ENCODE measurements at places on chromosomes 16 and 17.

- no peak for DNase-seq
Measured at GRCh38 chr17:78337244-78338109, 22.4 kb downstream of the SOCS3 start.

DNA sequence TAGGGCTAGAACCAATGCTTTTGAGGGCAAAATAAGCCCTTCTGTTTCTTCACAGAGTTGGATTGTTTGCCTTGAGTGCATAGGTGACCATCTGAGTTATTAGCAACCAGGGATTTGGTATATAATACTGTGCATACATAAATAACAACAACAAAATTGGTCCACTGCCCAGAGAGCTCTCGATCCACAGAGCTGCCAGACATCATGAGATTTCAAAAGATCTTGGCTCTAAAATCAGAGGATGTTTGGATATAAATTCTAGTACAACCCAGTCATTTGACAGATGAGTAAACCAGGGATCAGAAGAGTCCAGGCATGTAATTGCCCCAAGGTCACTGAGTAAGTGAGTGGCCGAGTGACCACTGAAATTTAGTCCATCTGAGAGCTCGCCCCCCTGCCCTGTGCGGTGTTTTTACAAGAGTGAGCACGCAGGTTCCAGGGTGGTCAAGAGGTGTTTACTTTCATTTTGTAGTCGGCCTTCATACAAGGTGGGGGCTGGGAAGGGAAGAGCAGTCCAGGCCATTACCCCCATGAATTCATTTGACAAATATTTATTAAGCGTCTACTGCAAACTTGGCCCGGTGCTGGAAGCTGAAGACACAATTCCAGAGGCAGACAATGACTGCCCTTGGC, 1.8 kb upstream of the MT2A start:
- DNase-seq: no peak

GRCh38 chr17:66576473-66576872, 258.4 kb upstream of the CACNG5 start:
- no peak for DNase-seq

GRCh38 chr17:4998732-4999429, 1.1 kb downstream of the KIF1C start:
- DNase-seq: no peak

DNA sequence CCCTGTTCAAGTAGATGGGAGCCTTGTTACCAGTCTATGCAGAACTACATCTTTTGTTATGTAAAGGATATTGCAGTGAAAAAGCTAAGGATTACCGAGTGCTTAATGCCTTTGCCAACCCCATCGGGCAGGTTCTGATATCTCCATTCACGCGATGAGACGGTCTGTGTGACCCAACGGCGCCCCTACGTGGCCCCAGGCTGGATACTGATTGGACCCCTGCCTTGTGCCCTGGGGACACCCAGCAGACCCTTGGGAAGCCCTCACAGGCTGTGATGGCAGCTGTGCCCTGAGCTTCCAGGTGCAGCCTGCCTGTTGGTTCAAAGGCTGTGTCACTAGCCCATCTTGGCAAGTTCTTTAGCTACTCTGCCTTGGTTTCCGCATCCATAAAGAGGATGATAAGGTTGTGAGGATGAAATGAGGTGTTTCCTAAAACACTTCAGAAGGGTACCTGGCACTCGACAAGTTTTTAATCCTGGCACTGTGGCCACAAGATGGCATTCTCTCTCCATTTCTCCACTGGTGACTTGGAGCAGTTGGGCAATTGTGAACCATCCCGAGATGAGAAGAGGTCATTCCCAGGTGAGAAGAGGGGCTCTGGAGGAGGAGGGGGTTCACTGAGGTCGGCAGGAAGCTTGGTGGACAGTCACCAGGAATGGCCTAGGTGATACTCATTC, 33.6 kb downstream of the HAPSTR1 start:
- DNase-seq: no peak

DNA sequence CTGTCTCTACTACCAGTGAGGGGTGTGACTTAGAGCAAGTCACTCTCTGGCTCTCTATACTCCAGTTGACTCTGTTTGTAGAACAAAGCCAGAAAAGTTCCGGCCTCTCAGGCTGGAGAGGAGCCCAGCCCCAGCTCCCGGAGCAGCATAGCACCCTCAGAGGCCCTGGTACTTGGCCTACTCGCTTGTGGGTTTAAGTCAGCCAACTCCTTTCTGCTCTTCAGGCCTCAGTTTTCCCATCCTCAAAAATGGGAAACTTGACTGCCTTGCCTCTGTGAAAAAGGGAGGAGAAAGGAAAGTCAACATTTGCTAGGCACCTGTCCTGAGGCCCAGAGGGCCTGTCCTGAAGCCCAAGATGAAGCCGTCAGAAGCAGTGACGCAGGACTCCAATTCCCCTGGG, 1.1 kb downstream of the CHST6 start:
- no peak for DNase-seq

DNA sequence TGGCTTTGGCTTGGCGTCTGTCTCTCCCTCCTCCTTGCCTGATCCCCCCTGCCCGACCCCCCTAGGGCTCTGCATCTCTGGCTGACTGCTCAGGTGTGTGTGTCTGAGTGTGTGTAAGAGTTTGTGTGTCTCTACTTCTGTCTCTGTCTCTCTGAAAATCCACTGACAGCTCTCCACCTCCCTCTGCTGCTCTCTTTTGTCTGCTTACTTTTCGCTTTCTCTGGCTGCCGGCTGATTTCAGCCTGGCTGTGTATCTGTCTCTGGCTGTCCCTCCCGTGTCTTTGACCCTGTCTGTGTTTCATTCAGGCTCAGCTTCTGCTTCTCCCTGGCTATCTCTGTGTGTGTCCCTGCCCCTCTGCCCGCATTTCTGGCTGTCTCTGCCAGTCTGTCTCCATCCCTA, 3.8 kb upstream of the SPEM1 start:
- DNase-seq: no peak

- DNase-seq: no peak
Measured at GRCh38 chr17:29358416-29358815, 31.7 kb upstream of the TAOK1 start.

DNA sequence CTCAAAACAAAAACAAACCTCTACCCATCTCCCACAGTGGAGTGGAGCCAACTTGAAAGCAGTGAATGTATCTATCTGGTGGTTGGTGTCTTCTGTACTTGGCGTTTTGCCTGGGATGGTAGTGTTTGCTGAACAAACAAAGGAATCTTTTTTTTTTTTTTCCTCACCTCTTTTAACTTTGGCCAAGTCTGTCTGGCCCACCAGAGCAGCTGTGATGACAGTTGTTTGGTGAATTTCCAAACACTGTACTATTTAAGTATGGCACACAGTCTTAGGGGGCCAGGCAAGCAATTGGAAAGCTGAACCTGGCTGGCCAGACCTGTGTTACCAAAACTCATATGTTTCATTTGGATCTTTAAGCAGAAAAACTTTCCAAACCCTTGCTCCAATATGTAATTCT, 101.8 kb upstream of the CDH13 start:
- no peak for DNase-seq

DNA sequence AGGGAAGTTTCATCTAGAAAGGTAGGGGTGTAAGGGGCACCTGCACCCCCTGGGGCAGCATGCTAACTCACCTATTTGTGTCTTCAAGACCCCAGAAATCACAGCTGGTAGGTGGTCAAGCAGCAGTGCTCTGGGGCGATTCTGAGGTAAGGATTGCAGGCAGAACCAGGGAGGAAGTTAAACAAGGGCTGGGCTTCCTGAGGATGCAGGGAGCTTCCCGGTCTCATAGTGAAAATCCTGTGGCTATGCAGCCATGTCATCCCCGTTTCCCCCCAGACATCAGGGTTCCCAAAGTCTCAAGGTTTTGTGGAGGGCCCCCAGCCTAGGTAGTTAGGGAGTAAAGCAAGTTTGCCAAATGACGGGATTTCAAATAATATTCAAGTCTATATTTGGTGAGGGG, 78.5 kb downstream of the C16orf78 start:
- no peak for DNase-seq

GRCh38 chr17:58344791-58345157, 7.2 kb downstream of the SUPT4H1 start:
- peak; percentile 68 for DNase-seq

DNA sequence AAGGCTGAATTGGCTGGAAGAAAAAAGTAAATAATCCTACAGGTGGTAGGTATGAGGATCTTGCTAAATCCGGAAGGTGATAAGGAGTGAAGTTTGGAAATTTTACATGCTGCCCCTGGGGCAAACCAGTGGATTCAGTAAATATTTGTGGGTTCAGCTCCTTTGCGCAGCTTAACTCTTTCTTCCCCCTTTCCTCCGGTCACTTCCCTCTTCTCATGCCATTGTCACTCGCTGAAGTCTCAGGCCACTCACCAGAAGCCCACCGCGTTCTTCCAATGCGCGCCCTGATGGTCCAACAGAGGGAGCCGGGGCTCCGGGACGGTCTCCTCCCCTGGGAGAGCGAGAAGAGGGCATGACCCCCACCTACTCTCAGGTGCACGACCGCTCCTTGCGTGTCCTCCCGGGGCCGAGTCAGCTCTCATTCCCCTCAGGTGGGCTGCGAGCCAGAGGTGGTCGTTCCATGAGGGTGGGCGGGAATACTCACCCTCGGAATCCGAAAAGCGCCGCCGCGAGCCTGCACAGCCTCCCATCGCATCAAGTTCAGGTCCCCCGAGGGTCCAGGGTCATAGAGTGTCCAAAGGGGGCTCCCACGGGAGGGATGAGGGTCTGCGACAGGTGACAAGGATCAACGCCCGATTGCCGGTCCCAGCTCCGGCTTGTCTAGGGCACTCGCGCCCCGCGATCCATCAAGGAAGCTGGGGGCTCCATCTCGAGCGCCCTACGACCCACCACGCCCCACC, 474 bp downstream of the CLN3 start:
- DNase-seq: no peak

DNA sequence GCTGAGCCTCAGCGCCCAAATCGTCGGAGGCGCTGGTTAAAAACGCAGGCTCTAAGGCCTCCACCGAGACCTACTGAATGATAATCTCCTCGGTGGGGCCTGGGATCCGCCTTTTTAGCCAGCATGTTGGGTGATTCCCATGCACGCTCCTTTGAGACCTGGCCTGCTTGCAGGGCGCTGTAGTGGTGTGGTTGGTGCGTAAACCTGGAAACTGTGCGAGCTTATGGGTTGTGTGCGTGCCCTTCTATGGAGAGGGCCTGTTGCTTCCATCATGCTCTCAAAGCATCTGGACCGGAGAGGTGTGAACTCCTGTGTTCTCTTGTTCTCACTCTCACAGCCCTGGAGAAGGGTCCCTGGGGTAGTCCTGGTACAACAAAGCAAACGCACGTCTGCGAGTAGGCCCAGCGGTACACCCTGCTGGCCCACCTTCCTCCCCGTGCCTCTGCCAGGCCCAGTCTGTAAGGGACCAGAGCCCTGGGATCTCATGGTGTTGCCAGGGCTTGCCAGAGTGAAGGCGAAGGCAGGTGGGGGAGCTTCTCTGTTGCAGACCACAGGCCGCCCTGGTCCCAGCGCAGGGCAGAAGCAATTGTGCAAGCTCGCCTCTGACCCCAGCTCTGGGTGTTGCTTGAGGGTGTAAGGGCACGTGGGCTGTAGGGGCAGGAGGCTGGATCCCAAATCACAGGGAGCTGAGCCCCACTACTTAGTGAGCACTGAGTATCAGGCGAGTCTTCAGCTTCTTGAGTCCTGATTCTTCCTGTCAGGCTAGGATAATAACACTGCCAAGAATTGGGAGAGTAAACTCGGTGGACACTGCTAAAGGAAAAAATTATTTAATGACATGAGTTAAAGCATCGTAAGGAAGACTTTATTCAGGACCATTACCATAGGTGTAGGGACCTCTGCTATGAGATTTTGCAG, 879 bp upstream of the LRRC75A start:
- no peak for DNase-seq

DNA sequence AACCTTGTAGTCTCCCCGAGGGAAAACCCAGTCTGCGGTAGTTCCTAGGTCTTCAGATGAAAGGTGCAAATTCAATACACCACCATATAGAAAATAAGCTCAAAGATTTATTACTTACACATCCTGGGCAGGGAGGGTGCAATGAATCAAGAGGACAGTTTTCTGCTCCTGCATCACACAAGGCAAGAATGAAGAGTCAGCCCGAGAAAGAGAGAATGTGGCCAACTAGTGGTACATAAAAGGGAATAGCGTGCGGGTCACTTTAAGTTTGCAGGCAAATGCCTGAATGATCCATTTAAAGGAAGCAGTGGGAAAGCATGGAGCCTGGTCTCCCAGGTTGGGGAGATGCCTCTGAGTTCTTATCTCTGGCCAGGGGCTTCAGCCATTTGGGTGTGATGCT, 403.4 kb downstream of the GRIN2A start:
- no peak for DNase-seq

GRCh38 chr16:50083996-50084395, 18.2 kb downstream of the HEATR3 start:
- DNase-seq: no peak

DNA sequence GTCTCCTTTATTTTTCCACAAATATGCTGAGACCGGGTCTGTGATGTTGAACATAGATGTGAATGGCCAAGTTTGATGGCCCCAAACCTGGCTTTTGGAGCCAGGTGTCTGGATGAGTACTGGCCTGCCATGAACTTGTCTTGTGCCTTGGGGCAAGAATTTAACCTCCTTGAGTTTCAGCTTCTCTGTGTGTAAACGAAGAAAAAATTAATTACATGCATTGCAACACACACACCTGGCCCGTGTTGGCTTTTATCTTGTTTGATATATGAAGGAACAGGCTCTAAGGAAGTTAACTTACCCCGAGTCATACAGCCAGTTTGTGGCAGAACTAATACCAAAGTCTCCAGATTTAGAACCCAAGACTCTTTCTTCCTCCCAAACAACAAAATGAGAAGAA, 13.1 kb downstream of the FBXO39 start:
- no peak for DNase-seq

DNA sequence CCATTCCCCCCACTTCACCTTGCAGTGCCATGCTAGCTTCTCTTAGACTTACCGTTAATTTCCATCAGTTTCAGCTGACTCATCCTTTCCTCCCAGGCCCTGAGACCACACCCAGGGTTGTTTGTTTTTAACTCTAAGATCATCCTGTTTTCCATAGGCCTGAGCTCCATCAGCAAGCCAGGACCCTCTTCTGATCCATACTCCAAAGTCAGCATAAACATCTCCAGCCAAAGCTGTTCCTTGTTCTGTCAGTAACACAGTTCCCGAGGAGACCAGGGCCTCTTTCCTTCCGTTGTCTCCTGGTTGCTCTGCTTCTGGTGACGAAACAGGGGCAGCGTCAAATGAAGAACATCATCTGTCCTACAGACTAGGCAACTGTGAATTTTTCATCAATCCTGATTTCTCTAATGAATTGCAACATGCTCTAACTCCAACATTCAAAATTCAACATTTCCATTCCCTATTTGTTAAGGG, 83.8 kb upstream of the HNF1B start:
- no peak for DNase-seq

DNA sequence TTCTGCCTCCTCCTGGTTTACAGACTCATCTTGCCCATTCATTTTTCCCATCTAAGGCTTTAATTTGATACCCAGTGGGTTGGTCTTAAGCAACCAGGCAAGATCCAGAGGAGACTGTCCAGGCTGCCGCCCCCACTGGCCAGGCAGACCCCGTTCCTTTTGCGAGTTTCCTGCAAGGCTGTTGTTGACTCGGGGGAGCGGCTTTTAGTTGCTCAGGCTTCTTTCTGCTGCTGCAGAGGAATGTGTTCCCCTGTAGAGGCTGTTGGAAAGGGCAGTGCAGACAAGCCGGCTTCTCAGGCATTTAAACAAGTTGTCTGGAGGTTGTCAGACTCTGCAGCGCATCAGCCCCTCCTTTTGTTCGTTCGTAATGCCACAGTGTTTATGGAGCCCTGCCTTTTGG, 231.2 kb downstream of the PRKCA start:
- DNase-seq: no peak
